ENCODE measurements at places on chromosomes 12 and 14.

DNA sequence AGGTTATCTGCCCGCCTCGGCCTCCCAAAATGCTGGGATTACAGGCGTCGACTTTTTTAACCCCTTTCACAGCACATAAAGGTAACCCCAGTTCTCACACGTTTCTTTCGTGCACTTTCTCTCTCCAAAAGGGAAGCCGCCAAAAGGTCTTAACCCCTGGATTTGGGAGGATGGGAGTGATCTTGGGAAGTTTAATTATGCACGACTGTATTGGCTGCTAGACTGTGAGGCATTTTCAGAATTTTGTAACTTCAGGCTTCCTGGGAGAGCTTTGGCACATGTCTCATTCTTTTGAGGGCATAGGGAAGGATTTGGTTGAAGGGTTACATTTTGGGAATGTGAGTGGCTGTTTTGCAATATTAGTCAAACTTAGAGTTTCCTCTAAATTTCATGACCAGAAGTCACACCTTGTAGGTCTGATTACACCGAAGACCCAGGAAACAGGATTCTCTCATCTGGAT is 1.4 kb upstream of the SMARCC2 start:
- no peak for DNase-seq

GRCh38 chr12:70840656-70841350 is 79.7 kb downstream of the PTPRR start:
- no peak for DNase-seq

DNA sequence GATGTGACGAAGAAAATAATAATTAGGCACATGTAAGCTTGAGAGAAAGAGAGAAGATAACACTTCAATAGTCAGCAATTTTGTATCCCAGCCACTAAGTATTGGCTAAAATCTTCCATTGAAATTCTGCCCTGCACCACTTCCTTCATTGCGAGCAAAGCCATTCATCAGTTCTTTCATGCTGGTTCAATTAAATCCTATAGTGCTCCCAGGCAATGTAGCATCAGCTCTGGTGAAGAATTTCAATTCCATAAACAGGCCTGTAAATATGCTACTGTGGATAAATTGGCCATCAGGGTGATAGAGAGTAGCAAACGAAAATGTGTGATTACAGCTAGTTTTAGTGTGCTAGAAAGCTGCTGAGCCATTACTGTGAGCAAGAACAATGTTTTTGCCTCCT is 24.7 kb downstream of the RPL10L start:
- DNase-seq: no peak

- DNase-seq: no peak
These were observed 52.5 kb downstream of the HSP90AA1 start for GRCh38 chr14:102034301-102034700.

DNA sequence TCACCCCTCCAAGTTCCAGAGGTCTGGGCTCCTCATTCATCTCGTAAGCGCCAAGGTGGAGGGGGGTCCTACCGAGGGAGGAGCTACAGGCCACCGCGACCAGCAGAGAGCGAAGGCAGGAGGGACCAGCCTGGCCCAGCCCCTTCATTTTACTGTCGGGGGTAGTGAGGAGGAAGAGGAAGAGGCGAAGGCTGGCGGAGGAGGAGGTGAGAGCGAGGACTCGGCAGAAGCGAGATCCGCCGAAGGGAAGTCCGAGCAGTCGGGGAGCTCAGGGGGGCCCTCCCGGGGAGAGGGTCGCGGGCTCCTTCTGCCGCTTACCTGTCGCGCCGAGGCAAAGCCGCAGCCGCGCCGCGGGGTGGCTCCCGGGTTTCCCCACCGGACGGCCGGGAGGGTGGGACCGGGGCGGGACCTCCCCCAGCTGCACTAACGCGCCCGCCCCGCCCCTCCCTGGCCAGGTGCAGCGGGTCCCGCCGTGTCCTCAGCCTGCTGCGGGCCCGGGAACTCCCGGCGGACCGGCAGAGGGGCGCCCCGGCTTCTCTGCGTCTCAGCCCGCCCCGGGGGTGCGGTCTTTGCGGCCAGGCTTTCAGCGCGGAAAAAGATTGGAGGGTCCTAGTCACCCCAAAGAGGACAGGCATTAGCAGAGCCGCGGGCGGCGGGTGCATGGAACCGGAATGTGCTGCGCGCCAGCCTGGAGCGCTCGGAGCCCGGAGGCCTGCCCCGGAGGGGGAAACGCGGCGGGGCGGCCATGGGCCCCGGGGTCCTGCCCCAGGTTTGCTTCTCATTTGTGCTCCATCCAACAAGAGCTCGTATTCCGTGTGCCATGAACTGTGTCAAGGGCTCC is at the start of gene GALNT6:
TSS of gene GALNT6 (minus strand) at position 124 of the 841 bp plus-strand sequence. CDS start 11,625 bp downstream, outside the sequence.
- peak; percentile 29 for DNase-seq

DNA sequence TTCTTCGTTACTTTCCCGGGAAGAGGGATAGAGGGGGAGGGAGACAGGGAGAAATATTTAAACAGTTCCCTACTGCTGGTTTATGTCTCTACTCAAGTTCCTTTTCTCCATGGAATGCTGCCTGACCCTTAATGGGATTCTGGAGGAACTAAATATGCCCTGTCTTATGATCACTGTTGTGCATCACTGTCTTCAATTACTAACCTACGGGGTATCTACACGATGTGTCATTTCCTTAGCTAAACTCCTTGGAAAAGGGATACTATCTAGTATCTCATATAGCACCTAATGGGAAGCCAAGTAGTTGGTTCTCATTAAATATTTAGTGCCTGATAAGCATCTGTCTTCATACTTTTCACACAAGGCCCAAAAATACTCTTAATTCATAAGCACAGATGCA is 37.5 kb upstream of the FBLN5 start:
- DNase-seq: no peak

DNA sequence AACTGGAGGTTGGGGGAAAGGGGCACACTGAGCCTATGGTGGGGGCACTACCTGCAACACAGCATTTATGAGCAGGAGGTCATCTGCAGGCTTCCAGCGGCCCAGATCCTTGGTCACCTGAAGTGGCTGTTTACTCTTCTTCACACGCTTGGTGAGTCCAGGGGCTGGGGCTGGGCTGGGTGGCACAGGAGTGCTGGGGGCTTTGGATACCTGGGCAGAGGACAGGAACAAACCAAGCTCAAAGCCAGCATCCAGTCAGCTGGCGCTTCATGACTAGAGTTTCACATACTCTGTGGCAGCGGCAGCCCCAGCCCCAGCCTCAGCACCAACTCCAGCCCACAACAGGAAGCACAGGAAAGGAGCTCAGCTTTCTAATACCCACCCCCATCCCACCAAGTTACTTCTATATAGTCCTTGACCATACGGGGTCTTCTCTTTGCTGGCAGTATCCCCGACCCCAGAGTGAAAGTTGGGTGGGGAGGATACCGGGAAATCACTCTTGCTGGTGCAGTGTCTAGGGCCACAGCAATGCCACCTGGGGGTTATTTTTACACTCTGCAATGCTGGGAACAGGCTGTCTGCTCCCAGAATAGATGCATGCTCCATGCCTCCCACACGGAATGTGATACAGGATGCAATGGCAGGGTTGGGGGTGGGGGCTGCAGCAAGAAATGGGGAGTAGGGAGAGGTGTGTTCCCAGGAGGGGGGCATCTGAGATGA is 3.1 kb downstream of the MCRS1 start:
- DNase-seq: no peak

DNA sequence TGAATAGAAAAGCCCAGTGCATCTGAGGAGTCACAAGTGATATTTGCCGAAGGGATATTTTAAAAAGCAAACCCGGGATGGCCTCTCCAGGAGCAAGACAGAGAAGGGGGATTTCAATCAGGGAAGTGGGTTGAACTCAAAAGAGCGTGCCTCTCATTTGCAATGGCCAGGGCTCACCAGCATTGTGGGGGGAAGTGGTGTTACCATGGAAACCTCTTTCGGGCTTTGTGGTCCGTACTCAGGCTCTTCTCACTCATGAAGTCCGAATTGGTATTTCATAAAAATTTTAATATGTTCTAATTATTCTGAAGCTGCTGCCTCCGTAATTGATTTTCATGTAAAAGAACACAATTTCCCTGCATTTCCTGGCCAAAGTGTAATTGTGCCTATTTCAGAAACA is 79.8 kb downstream of the SLC15A4 start:
- DNase-seq: no peak

GRCh38 chr12:32499048-32499447 is 99.7 kb downstream of the FGD4 start:
- DNase-seq: no peak
